Activated CD8-positive, alpha-beta T cell treated with anti-CD3 and anti-CD28 coated beads for 36 hours (primary cell): ENCODE measurements at places on chromosomes 12 and 14.

DNA sequence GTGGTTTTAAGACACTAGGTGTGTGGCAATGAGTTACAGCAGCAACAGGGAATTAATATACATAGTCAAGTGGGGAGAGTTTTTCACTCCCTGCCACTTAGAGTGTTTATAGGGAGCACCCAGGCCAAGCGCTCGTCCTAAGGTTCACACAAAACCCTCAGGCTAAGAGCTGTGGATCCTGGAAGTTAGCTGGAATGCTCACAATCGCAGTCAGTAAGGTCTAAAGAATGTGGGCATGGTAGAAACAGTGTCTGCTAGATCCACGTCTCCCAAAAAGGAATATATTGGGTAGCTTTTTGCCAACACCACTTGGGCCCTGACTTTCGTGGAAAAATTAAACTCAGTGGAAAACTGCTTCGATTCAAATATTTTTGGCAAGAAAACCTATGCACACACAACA lies 36.6 kb downstream of the STAB2 start:
- H3K4me3 ChIP-seq = no peak overlapping the region
- no peaks in the 10 kb centered on the region for H3K36me3 ChIP-seq
- H3K27me3 ChIP-seq = peaks cover 6% of the 10 kb centered on the region
- H3K27ac ChIP-seq = no peak overlapping the region

DNA sequence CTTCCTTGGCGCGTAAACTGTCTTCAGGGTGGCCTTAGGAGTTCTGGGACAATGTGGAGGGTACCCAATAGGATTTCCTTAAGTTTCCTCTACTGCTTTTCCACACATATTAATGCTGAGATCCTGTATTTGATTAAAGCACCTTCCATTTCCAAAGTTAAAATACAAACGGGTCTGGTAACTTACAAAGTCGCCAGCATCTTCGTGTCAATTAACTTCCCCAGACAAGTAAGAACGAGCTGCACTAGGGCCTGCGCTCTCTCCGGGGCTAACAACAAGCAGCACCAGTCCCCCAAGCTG lies 130.9 kb downstream of the NDUFA12 start:
- peaks cover 44% of the 10 kb centered on the region for H3K27me3 ChIP-seq
- H3K4me1 ChIP-seq = peaks cover 18% of the 10 kb centered on the region
- H3K4me3 ChIP-seq = peak overlapping the region; percentile 26

- H3K27me3 ChIP-seq = no peaks in the 10 kb centered on the region
- no peak overlapping the region for H3K4me3 ChIP-seq
- H3K36me3 ChIP-seq = no peaks in the 10 kb centered on the region
- H3K4me1 ChIP-seq = peaks cover 18% of the 10 kb centered on the region
- no peak overlapping the region for H3K27ac ChIP-seq
Observed at GRCh38 chr14:71289536-71289935, 382.3 kb downstream of the PCNX1 start.

- H3K4me3 ChIP-seq = no peak overlapping the region
- no peaks in the 10 kb centered on the region for H3K36me3 ChIP-seq
- H3K27me3 ChIP-seq = no peaks in the 10 kb centered on the region
- H3K4me1 ChIP-seq = peaks cover 8% of the 10 kb centered on the region
Observed at GRCh38 chr12:62215506-62215905, 44.7 kb upstream of the USP15 start.

- no peak overlapping the region for H3K4me3 ChIP-seq
- H3K36me3 ChIP-seq = no peaks in the 10 kb centered on the region
- H3K27ac ChIP-seq = no peak overlapping the region
- H3K27me3 ChIP-seq = no peaks in the 10 kb centered on the region
- no peaks in the 10 kb centered on the region for H3K4me1 ChIP-seq
- no peak for DNase-seq
Observed at GRCh38 chr12:85782711-85783110, 53.5 kb downstream of the RASSF9 start.
